ENCODE measurements at places on chromosomes 12 and 14.

DNA sequence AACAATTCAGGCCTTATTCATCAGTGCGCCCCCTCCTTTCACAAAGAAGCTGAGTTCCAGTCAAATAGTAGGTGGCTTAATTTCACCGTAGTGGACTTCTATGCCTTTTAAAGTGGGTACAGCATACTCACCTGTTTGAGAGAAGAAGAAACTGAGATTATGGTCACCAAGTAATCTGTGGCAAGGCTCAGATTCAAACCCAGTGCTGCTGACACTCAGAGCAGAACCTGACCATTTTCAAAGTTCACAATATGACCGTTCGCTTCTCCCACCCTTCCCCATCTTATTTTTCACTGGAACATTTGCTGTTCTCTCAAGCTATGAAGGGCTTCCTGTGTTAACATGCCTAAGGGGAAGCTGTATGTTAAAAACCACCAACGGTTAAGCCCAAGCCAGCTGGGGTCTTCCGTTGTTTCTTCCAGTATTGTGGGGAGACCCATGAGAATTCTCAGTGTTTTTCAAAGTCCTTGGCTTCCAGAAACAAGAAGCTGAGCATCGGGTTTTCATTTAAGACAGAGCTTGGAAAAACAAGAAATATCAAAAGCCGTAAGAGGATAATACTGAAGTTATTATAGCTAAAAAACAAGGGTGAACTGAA is 6.1 kb upstream of the PSMA6 start:
- DNase-seq: no peak

DNA sequence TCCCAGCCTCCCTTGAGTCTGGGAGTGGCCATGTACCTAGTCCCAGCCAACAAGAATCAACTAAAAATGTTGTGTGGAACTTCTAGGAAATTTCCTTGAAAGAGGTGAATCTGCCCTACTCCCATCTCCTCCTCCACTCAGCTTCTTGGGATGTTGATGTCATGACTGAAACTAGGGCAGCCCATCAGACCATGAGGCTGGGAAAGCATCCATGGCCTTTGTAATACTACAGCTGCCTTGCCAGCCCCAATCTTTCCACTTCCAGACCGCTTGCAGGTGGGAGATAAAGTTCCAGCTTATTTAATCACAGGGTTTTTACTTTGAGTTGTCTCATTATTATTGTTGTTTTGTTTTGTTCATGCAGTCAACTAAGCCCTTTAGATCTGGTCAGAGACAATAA is 170.3 kb upstream of the LMNTD1 start:
- no peak for DNase-seq

GRCh38 chr14:64815257-64815656 is 64.5 kb downstream of the SPTB start:
- DNase-seq: no peak

DNA sequence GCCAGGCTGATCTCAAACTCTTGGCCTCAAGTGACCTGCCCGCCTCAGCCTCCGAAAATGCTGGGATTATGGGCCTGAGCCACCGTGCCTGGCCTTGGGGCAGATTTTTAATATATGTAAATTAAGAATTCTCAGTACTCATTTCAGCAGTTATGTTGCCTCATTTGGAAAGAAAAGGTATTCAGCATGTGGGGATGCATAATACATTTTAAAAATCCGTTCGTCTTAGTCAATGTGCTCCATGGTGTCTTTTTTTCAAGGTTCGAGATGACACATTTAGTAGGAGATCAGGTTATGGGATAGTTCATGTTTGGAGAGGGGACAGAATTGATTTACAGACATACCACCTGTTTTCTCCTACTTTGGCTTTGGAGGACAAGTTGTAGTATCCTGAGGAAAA is 10.2 kb downstream of the SYNE2 start:
- DNase-seq: no peak

DNA sequence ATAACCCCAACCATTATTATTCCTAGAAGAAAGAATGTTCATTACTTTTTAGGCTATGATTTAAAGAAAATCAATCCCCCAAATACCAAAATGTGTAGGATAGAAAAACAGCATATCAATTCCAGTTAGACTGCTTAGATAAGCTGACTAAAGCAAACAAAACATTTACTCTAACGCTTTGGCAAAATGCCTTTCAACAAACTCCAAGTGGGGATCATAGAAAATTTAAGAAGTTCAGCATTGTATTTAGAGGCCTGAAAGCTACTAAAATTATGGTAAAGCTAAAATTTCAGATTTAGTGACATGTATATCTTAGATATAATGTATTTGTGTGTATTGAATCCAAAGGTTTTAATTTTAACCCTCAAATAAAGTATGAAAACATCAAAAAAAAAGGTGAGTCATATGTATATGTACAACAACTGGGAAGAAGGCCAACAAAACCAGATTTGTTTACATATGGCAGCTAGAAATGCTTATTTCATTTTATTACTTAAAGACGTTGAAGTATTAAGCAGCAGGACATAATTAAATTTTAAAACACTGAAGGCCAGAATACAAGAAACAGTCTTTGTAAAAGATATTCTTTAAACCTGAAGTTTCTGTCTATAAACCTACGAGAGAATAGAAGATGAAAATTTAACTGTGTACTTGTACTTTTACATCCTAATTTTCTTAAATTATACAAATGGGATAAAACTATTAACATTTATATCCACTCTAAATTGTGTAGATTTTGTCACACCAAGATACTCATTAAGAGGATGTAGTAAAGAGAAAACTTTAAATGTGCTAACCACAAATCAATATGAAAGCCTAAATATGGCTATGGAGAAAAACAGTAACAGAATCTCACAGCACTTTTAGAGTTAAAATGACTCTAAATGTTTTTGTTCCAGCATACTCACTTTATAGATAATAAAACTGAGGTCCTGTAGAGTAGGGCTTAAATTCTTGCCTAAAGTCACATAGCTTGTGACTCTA is 71.4 kb downstream of the SLC41A2 start:
- no peak for DNase-seq

GRCh38 chr14:92492258-92492657 is 21.3 kb upstream of the RIN3 start:
- DNase-seq: no peak

- no peak for DNase-seq
Measured at GRCh38 chr12:100474617-100475016, 951 bp downstream of the NR1H4 start.

DNA sequence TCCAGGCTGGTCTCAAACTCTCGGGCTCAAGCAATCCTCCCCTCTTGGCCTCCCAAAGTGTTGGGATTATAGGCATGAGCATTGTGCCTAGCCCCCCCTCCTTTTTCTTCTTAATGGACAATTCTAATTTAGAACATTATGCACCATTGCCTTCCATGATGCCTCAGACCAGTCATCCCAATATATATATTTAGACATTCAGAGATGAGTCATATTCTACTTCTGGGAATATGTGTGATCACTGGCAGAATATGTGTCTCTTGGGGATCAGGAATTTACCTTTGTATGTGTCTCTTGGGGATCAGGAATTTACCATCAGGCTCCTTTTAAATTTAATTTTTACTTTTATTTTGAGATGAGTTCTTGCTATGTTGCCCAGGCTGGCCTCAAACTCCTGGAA is 7.5 kb upstream of the CCDC177 start:
- DNase-seq: no peak

DNA sequence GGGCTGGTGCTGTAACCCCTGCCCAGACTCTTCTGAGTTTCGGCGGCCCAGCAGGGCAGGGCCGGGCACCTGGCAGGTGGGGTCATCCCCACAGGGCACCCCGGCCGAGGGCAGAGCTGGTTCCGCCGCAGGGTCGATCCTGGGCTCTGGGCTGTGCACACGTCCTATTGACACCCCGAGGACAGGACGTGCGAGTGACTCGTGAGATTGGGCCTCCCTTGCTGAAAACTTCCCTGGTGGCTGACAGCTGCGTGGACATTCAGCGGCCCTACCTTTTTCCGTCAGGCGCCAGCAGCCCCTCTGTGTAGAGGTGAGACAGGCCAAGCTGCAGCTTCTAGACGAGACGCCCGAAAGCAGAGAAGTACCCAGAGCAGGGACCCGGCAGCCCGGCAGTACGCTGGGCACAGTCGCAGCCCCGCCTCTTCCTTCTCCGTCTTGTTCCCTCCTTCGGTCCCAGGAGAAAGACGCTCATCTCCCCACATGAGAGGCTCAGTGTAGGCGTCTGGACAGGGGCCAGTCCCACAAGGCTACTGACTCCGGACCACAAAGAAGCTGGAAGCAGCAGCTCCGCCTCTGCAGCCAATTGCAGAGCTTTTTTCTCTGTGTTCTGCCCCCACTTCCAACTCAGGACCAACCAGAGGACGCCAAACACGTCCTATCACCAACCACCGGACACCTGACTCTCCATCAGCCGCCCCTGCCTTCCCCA is at the start of gene LRCOL1:
Gene LRCOL1 (minus strand): TSS at position 532 of the 709 bp plus-strand sequence. CDS start 4,331 bp downstream, outside the sequence.
- DNase-seq: peak; percentile 64

DNA sequence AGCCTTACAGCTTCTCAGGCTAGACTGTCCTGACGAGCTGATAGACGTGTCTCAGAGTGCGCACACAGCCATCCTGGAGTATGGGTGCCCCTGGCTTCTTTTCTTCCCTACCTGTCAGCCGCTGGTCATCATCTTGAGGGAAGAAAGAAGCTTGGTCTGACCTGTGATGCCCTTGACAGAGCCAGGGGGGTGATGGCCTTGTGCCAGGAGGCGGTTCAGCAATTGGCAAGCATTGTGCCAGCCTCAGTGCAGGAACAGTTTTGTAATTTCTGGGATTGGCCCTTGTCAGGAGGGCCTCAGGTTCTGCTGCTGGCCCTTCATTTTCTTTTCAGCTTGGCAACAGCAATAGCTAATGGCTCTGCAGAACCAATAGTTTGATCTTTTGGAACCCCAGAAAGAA is 80.1 kb downstream of the ADCK1 start:
- no peak for DNase-seq

DNA sequence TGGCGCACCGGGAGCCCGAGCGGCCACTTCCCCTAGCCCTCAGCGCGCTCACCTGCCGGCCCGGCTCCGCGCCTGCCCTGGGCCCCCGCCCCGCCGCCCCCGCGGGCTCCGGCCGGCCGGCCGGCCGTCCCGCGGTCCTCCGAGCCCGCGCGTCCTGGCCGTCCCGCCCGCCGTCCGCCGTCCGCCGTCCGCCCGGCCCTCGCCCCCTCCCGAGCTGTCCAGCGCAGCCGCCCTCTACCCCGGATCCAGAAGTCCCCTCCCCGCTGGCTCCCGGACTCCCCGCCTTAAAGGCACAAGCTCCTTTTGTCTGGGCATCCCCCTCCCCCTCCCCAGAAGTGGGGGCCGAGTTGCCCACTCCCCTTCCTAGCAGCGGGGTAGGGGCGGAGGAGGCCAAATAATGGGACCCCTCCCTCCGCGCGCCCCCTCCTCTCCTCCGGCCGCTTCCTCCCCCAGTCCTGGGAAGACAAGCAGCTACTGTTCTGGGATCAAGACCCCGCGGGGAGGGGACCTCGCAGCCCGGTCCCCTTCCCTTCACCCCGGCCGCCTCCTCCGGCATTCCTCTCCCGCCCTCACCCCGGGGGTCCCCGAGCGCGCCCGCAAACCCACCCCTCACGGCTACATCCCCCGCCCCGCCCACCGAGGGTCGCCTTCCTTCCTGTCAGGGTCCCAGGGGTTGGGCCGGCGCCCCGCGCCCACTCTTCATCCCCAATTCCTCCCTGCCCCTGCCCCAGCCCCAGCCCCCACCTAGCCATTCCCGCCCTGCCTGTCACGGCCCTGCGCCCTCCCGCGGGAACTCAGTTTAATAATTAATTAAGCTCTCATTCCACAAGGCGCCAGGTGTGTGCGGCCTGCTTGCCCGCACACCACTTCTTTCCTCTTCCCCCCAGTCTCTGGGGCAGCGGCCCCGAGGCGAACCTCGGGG is at the start of gene ADCY6:
Gene ADCY6 (minus strand): TSS at position 236 of the 922 bp plus-strand sequence. CDS start 5,655 bp downstream, outside the sequence.
- peak; percentile 86 for DNase-seq

- DNase-seq: no peak
Measured at GRCh38 chr12:6554168-6555017, 1.4 kb downstream of the IFFO1 start.

DNA sequence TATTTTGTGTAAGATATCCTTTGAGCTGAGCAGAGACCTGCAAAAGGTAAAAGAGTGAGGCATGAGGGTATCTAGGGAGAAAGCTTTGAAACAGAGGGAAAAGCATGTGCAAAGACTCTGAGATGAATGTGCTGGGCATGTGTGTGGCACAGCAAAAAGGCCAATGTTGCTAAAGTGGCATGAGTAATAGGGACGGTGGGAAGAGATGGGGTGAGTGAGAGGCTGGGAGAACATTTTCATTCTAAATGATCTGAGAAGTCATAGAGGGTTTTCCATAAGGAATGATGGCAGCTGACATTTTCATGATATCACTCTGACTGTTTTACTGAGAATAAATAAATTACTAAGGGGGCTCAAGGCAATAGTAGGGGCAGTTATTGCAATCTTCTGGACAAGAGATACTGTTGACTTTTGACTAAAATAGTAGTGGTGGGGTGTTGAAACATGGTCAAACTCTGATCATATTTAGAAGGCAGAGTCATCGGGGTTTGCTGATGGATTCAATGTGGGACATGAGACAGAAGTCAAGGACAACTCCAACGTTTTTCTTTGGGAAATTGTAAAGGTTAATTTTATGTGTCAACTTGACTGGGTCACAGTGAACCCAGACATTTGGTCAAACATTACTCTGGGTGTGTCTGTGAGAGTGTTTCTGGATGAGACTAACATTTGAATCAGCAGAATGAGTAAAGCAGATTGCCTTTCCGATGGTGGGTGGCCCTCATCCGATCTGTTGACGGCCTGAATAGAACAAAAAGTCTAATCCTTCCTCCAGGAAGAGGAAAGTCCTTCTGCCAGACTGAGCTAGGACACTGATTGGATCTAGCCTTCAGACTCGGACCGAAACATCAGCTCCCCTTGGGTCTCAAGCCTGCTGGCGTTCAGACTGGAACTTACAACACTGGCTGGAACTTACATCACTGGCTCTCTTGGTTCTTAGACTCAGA is 193.9 kb upstream of the PLXNC1 start:
- no peak for DNase-seq

GRCh38 chr14:80764921-80765507 is 176.5 kb downstream of the CEP128 start:
- no peak for DNase-seq

DNA sequence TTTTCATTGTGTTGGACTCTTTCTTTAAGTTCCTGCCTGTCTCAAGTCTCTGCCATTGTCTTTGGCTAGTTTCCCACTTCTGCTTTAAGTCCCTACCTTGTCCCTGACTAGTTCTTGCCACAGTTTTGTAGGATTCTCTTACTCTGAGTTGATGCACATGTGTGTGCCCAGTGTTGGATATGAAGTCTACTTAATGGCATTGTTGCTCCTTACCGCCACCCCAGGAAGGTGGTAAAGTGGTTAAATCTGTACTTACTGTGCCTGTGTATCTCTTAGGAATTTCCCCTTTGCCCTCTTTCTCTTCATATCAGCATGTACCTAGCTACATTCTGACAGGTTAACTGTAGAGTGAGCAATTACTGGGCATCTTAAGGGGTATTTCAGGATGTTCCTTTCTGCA is 227.1 kb downstream of the NUBPL start:
- DNase-seq: no peak

Measured in left forelimb (tissue), 1 donor.